Right renal pelvis (tissue), 4 donors: ENCODE measurements at places on chromosomes 2 and 18. TPM values are rescaled to one million over a fixed set of nuclear protein-coding genes. Genes with fewer than 3 reads are reported as not detected.

- DNase-seq: no peak
These were observed 22.2 kb downstream of the SKA1 start for GRCh38 chr18:50397023-50397422.

DNA sequence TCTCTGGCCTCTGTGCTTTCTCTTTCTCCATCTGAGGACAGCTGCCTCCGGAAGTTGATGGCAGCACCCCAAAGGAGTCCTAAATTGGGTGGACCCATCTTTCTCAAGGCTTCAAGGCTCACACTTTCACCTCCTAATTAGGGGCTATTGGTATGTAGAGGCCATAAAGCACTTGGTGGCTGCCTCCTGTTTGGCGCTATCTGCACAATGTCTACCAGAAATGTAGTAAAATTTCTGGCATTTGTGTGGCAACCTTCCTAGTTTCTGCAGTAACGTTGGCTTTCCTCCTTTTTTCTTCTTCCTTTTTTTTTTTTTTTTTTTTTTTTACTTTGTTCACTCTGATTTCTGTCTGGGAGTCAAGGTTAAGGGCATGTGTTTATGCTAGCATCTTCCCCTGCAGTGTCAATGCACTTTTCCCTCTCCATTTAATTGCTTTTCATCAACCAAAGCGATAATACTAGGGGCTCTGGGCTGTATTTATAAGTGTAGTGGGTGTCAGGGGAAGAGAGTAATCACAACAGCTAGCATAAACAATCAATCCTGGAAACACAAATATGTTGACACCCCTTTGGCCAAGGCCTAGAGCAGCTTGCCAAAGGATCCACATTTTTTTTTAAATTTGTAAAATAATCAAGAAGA lies 86.0 kb downstream of the TACR1 start:
- no peak for DNase-seq

DNA sequence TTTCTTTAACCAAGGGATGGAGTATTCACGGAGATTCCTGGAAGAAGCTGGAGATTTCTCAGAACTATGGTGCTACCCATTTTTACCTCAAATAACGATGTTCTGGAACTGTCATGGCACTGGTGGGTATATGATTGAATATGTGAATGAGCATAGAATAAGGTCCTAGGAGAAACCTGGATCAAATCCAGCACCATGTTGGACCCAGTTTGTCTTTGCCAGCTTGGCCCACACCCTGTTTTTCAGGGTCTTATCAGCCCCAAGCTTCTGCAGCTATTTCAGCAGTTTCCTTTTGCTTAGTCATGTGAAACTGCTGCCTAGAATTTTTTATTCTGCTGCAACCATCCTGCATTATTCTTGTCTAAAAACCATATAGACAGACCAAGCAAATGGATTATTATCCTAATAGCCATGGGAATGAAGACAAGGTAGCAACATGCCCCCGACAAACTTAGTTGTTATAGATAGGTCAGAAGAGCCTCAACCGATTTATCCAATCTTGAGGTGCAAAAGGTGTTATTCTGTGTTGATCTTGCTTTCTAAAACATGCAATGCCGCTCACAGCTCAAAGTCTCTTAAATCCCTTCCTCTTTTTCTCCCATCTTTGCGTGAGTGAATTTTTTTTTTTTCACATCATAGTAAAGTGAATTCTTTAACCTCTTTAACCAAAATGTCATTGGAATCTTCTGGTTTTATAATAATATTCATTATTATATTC lies 133.6 kb downstream of the PRPF40A start:
- no peak for DNase-seq

- no peak for DNase-seq
These were observed 12.8 kb upstream of the FSHR start for GRCh38 chr2:49167131-49167530.

DNA sequence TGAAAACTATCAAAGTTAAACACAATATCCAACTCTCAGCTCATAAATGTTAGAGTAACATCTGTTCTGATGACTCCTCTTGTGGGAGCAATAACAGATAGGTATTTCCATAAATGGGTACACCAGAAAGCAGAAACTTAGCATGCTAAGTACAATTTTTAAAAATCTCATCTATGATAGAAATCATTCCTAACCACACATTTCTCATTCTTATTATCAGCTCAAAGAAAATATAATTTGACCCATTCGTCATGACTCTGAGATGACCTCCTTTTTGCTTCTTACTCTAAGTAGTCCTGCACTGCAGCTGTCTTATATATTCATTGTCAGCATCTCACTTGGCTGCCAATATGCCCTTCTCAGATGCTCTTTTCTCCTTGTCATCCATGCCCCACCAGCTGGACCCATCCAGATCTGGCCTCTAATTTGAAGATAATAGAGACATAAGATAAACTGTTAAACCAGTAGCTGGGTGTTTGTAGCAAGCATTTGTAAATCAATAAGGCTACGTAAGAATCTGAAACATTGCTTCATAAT lies 298.3 kb downstream of the KCNS3 start:
- DNase-seq: no peak

- no peak for DNase-seq
These were observed 56.5 kb upstream of the ASPRV1 start for GRCh38 chr2:70017962-70018361.

GRCh38 chr2:226791056-226791486 lies 8.5 kb downstream of the IRS1 start:
- no peak for DNase-seq

GRCh38 chr2:240689975-240690374 lies 1.7 kb upstream of the AQP12A start:
- DNase-seq: no peak

Gene RRM2
- 59.7 TPM for polyA plus RNA-seq

Gene STK39
- polyA plus RNA-seq: 37.5 TPM

Gene CYP1B1
- polyA plus RNA-seq: 96.7 TPM

Gene TMEM131
- 51.9 TPM for polyA plus RNA-seq

Gene KLHL41
- 1.1 TPM for polyA plus RNA-seq

Gene CCDC85A
- 1.8 TPM for polyA plus RNA-seq

Gene RPL31
- polyA plus RNA-seq: 2,984 TPM

Gene DLX1
- polyA plus RNA-seq: 0.17 TPM

Gene SFTPB
- polyA plus RNA-seq: not detected
